ENCODE measurements at places on chromosomes 5 and 9.

DNA sequence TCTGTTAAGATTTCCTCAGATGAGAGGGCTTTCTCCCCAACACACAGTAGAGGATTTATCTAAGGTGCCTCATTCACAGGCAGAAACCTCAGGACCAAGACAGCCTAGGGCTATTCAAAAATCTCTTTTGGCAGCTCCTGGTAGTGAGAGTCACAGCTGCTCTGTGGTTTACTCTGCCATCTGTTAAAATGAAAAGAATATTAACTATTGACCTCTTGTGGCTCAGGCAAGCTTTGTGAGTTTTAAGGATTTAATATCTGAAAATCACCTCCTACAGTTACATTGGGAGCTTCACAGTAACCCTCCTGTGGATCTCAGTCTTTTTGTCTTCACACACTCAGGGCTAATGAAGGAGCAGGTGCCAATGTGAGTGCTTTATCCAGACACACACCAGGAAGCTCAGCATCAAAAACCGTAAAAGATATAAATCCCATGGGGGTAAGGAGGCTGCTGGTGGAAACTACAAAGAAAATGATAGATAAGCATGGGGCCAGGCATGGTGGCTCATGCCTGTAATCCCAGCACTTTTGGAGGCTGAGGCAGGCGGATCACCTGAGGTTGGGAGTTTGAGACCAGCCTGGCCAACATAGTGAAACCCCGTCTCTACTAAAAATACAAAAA lies 29.7 kb downstream of the PPP1R2B start:
- no peak for DNase-seq

DNA sequence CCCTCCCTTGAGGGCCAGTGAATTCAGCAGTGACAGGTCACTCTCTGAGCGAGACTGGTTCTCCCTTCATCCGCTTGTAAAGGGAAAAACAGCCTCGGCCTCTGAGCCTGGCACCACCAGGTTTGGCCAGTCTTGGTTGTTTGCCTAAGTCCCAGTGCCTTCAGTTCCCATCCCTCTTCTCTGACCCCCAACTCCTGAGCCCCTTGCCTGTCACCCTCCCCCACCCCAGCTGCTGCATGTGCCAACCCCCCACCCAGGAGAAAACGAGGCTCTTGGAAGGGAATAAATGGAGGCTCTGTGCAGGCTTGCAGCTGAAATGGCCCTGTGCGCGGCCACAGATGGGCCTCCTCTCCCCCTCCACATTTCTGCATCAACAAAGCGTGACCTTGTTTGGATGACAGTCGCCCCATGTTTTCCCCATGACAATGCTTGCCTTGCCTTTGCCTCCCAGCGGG lies 3.1 kb downstream of the URM1 start:
- DNase-seq, result no peak

- no peak for DNase-seq
These were observed 465.0 kb downstream of the MTRR start for GRCh38 chr5:8333977-8334376.

DNA sequence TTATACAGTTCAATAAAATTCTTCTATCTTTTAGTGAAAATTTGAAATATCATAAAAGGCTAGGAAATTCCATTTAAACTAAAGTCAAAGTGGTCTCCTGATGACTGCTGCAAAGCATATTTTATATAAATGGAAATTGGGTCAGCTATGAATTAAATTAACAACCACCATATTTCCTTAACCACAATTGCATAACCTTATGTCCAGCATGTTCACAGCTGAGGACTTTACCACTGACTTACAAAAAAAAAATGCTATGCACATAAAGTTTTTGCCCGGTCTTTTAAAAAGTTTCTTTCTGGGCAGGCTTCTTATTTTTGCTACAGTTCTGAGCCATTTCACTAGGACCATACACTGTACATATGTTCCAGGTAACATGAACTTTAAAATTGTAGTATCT lies 208.6 kb upstream of the RGMB start:
- no peak for DNase-seq

- DNase-seq, result no peak
These were observed 80.7 kb downstream of the KCNIP1 start for GRCh38 chr5:170584450-170585058.
